ENCODE measurements at places on chromosomes 6 and 20.

DNA sequence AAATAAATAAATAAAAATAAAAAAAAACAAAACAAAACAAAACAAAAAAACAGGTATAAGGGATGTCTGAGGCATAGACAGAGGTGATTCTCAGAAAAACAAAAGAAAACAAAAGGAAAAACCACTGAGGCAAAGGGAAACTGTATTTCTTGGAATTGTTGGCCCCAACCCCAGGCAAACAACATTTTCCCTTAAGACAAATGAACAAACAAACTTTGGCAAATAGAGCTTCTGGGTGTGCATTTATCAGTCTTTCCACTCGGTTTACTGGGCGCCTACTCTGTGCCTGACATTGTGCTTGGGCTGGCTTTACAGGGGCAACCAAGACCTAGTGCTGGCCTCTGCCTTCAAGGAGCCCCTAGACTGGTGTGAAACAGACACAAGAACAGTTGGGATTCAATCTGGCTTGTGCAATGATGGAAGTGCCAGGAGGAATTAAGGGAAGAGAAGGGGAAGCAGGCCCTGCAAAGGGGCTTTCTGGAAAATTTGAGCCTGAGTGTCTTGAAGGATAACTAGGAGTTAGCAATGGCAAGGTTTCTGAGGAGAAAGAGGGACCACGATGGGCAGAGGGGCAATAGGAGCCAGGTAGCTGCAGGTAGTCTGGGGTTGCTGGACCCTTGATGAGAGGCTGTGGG, 33.8 kb upstream of the IER3 start:
- no peak for DNase-seq

- no peak for DNase-seq
Measured at GRCh38 chr6:122365775-122366403, 33.6 kb upstream of the HSF2 start.

DNA sequence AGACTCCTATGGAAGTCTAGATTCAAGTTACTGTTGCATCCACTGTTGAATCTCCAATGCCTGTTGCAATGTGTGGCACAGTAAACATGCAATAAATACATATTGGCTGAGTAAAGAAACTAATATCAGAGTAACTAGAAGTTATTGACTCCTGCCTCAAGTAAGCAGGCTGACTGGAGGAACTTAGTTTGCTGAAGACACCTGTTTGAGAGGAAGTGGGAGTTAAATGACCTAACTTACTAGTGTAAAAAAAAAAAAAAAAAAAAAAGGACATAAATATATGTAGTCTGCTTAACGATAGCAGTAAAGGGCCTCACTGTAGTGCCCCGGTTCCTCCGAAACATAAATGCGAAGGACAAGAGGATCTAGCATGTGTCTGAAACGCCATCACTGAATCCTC, 249.8 kb upstream of the PRDM1 start:
- DNase-seq = no peak

- DNase-seq = no peak
Measured at GRCh38 chr6:163751032-163751525, 336.6 kb downstream of the QKI start.

Measured in NCI-H1105 treated with DMSO at 0.1 percent for 48 hours (cell line).